ENCODE measurements at places on chromosomes 1 and 21.
A peak's percentile ranks its signal among the peaks of the same experiment; 100 is the strongest.

GRCh38 chr1:182143154-182143657 lies 81.7 kb upstream of the ZNF648 start:
- peak; percentile 72 for DNase-seq

DNA sequence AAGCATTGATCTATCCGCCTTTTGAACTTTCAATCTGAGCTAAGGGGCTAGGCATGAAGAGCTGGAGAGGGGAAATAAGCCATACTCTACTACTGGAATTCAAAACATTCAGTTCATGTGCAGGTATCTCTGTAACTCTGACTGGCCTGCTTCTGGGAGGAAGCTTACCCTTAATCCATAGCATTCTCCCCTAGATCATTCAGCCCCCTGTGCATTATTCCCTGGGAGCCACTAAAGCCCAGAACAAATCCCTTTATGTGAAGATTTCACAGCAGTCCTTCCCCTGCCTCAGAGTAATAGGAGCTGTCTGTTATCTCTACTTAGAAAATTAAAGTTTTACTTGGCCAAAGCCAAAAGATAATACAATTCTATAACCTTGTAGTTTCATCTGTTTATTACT lies 300.7 kb downstream of the SEC16B start:
- DNase-seq = no peak

DNA sequence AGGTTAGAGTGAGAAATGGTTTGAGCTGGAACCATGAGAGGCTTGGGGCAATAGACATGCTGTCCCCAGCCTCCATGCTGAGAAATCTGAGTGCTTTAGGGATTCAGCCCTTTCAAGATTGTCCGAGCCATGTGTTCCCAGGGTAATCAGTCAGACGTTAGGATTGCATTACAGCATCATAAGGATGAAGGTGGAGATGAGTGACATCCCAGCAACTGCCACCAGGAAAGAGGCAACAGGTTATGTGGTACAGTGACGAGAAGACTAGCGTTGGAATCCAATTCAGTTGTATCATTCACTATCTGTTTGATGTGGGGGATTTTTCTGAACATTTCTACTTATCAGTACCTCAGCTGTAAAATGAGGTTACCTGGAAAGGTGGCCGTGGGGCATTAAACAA lies 1.7 kb downstream of the CAMK1G start:
- no peak for DNase-seq

- no peak for DNase-seq
Measured at GRCh38 chr1:5688081-5689077, 303.8 kb downstream of the NPHP4 start.

- DNase-seq = no peak
Measured at GRCh38 chr1:115192200-115192767, 103.0 kb upstream of the TSPAN2 start.

DNA sequence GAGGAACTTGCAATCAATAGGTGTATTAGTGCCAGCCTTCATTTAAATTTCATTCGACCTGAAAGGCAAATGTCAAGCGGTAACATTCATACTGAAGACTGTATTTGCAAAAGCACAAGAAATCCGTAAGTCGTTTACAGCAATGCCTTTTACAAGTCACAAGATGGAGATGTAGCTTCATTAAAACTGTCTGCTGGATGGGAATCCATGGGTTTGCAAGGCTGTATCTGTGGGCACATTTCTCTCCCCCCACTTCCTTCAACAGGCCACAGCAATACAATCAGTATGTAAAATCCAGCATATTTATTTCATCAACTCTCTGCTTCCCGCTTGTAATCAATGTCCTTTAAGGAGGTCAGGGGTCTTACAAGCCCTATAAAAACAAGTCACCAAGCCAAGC lies 147.1 kb downstream of the SLC45A1 start:
- no peak for DNase-seq

DNA sequence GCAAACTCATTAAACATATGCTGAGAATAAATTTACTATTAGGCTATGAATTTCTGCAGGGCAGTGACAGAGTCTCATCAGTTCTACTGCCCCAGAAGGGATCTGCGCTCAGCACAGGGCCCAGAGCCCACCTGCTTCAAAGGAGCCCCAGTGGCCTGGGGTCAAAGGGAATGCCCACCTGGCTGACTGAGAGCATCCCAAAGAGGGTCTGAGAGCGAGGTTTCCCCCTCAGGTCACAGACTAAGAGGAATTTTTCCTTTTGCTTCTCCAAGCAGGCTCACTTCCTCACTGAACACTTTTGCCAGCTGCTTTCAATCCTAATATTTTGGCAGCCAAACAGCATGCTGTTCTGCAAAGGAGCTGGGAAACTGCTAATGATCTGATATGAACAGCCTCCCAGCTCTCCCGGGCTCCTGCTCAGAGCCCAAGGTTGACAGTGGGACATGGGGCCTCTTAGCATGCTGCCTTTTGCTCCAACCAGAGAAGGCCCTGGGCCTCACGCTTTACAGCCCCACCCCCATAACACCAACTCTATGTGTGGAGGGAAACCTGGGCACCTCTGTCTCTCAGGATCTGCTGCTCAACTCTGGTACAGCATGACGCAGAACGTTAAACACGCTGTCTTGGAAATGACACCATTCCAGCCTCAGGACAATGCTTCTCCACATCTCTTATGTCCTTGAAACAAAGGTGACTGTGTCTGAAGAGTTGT lies 70.7 kb upstream of the SYT6 start:
- no peak for DNase-seq

DNA sequence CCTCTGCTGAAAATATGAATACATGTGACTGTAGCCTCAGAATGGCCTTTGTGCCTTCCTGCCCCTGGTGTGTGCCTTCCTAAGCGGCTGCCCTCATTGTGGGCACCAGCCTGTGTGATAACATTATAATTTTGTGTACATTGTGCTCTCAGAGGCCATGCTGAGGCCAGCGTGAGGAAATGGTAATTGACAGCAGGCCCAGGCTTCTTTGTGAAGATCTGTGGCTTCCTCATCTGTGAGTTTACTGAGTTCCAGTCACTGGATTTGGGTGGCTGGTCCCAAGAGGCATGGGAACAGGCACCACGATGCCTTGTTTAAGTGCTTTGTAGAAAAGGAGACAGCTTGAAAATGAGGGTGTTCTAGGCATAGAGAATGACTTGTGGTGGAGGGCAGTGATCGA lies 389.3 kb downstream of the OMA1 start:
- DNase-seq = no peak

DNA sequence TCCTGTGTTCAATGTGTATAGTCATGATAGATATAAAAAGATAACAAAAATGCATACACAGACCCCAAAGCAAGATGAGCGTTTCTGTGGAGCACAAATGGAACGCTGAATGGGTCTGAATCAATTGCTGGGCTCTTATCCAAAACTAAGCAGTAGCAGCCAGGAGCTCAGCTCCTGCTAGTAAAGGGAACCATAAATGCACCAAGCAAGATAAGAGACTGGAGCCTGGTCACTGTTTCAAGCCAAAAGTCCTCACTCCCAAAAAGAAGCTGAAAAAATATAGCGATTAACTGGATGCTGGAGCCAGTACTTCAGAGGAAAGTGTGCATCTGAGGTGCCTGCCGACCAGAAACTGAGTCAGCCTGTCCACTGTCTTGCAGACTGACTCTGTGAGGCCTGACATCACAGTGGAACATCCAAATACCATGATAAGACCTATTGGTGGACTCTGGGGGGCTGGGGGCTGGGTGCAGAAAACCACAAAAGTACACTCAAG lies 68.9 kb downstream of the LRRC8C start:
- DNase-seq = no peak

GRCh38 chr1:167983797-167984420 lies 47.0 kb upstream of the MPC2 start:
- DNase-seq = no peak

DNA sequence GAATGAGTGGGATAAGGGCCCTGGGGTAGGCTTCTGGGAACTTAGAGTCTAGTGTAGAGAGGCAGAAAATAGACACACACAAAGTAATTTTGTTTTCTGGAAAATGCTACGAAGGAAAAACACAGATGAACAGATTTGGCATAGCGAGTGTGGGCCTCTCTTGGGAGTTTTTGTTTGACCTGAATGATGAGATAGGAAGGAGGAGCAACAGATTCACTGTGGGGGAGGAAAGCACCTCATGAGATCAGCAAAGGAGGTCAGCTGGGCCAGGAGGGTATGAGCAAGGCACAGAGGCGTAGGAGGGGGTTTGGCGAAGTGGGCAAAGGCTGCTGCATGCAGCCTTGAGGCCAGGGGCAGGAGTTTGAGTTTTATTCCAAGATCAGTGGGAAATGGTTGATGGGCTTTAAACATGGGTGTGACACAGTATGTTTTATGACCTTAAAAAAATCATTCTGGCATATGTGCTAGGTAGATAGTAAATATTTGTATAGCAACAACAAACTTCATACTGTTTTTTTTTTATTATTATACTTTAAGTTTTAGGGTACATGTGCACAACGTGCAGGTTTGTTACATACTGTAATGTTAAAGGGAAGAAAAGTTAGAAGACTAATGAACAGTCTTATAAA lies 57.9 kb downstream of the FGGY start:
- no peak for DNase-seq

DNA sequence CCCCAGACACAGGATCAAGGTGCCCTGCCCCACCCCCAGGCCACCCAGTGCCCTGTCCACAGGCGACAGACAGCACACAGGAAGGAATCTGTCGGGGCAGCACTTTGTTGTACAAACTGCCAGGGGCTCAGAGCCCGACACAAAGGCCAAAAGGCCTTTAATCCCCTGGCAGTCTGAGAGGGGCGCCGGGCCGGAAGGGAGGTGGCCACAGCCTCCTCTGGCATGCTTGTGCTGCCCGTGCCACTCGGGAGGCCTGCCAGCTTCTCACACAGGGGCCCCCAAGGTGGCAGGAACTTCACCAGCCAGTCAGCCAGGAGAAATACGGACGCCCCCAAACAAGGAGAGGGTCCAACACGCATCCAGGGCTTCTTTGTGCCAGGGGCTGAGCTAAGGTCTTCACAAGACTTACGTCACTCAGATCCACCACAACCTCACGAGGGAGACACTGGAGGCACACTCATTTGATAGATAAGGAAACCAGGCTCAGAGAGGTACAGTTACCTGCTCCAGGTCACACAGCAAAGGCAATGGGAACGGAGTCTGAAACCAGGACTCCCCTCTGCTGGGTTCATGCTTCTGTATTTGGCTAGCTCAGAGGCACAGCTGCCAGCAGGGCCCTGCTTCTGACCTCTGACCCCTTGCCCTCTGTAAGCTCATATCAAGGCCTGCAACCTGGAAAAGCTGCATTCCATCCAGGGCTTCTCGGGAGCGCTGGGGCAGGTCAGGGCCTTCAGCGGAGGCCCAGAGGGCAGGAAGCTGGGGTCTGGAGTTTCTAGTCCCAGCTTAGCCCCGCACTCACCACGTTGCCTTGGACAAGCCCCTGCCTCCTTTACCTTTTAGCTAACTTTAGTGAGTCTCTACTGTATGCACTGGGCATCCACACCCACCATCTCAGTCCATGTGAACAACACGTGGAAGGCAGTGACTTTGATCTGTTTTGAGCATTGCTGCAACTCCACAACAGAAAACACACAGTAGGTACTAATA lies 34.8 kb downstream of the HSPG2 start:
- no peak for DNase-seq

DNA sequence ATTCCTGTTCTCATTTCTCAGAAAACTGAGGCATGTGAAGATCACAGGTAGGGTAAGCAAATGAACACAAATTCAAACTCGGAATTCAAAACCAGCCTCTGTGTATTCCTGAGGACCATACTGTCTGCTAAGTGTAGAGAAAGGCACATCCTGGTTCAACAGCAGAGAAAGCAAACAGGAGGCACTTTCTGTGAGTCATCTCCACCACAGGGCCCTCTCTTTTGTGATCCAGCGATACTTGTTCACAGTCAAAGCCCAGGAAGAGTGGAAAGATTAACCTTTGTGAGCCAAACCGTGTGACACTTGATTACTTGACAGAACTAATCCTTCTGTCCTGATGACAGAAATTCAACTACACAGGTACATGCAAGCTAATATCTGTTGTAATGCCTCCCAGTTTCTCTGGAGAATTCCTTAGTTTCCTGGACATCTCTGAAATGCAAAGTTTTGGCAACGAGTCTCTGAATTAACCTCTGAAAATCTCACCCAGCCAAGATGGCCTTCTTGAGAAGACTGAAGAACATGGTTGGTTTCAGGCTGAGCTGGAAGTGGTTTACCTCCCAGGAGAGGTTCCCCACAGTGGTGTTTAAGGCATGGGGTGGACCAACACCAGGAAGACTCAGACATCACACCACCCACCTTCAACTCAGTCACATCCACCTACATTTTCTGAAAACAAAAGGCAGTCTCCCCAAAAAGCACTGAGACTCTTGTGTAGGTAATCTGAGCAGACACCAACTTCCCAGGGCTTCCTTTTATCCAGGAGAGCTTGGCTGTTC lies 98.2 kb upstream of the ERG start:
- DNase-seq = no peak

DNA sequence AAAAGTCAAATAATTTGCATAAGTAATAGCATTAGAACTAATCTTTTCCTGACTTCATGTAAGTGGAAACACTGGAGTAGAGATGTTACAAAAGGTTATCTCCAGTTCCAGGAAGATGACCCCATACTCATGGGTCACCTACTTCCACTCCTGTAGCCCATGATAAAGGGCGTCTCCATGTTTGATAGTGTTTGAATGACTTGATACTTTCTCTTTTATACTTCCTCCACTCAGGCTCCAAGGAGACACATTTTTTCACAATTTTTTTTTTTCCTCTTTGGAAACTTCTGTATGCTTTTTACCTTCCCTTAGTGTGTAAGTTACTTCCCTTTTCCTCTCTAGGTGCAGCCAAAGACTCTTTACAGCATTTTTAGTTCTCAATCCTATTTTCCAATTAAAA lies 382.1 kb upstream of the B3GALT2 start:
- DNase-seq = no peak

- no peak for DNase-seq
Measured at GRCh38 chr1:241208910-241209379, 148.1 kb downstream of the RGS7 start.

DNA sequence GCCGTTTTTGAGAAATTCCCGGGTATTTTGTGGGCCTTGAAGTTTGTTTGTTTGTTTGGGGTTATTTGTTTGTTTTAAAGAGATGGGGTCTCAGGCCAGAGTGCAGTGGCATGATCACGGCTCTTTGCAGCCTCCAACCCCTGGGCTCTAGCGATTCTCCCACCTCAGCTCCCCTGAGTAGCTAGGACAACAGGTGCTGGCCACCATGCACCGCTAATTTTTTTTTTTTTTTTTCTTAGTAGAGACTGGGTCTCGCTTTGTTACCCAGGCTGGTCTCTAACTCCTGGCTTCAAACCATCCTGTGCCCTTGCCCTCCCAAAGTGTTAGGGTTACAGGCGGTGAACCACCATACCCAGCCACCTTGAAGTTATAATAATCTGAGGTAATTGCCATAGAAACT lies 2.0 kb downstream of the CHTOP start:
- no peak for DNase-seq
